ENCODE measurements at places on chromosomes 12 and 14.

- no peak for DNase-seq
Observed at GRCh38 chr14:104334424-104335161, 196.2 kb downstream of the KIF26A start.

- no peak for DNase-seq
Observed at GRCh38 chr12:58167622-58168021, 226.3 kb downstream of the ATP23 start.

DNA sequence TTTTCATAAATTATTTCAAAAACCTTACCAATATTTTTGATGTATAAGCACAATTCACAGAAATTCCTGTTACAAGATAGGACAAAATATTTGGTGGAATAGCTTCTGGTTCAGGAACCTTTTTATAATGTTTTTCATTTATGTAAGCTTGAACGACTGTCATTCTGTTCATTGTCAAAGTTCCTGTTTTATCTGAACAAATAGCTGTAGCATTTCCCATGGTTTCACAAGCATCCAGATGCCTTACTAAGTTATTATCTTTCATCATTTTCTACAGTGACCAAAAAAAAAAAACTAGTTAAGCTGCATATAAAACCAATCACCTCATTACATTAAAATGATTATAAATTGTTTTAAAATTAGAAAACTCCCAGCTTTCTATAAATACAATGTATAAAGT is 87.1 kb downstream of the ATP2B1 start:
- DNase-seq: no peak

DNA sequence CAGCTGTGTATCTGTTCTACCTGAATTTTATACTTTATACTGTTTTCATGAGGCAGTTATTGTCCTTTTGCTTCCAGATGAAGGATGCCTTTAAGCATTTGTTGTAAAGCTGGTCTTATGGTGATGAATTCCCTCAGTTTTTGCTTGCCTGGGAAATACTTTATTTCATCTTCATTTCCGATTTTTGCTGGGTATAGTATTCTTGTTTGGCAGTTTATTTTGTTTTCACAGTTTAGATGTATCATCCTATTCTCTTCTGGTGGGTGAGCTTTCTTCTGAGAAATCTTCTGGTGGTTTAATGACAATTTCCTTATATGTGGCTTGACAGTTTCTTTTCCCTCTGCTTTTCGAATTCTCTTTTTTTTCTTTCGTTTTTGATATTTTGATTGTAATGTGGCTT is 188.1 kb downstream of the NUBPL start:
- DNase-seq: no peak

DNA sequence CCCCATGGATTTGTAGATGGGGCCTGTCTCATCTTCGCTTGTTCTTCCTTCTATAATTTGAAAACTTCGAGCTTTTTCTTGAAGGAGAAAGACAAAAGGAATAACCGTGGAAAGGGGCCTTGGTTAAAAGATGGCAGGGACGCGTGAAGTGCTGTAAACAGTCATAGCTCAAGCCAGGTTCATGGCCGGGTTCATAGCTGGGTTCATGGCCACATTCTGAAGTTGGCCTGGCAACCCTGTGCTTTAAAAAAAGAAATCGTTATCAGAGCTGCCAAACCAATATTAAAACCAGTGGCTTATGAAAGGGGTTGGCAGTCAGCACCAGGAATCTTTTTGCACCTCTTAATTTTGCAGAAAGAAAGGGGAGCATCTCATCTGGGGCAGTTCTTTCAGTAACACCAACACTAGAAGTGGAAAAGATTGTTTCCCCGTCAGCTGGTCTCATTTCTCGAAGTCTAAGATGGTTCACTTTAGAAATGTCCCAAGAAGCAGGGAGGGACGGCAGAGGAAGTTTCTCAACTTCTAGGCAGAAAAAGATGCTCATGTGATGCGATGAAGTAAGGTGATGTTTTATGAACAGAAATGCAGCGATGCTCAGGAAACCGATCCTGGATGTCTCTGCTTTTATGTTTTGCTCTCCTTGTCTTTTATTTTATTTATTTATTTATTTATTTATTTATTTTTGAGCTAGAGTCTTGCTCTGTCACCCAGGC is 193.1 kb upstream of the TBX3 start:
- DNase-seq: no peak

Measured in stimulated activated CD4-positive, alpha-beta T cell treated with anti-CD3 and anti-CD28 coated beads, Interleukin-1b, Interleukin-23, amount 100 ng/mL, for 1 hour (primary cell).